ENCODE measurements at places on chromosomes 2 and 18.

- DNase-seq: no peak
These were observed 67.4 kb downstream of the KLHL29 start for GRCh38 chr2:23452372-23452771.

DNA sequence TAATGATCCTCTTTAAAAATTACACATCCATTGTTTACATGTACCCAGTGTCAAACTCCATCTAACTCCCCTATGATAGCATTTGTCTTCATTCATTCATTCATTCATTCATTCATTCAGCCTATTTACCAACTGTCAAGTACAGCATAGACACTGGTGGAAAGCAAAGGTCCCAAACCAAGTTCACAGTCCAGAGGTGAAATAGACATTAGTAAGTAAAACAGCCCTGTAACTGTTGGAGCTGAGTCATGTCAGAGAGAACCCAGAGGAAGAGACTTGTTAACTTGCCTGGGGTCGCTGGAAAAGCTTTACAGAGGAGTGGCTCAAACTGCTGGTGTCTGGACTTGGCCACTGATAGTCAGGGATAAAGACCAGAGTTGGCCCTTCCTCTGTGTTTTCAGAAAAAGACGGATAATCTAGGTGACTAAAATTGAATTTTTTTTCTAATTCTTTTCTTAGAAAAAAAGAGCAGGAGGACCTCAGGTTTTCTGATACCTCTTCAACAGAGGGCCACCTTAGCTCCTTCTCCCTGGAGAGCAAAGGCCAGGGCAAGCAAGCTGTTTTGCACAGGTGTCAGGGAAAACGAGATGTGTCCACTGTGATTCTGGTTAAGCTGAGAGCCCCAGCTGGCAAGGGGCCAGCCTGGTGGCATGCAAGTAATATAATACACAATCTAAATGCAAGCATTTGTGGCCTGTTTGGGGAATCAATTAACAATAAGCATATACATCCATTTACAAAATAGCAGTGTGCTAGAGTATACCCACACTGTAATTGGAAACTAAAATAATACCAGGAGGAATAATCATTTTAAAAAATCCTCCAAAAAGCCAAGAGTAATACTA, 96.7 kb upstream of the SLC14A2 start:
- DNase-seq: peak; percentile 20

GRCh38 chr18:68740966-68741365, 26.1 kb upstream of the TMX3 start:
- no peak for DNase-seq

- DNase-seq: peak; percentile 80
These were observed 18.6 kb upstream of the MRPL19 start for GRCh38 chr2:75627902-75628504.

- DNase-seq: no peak
These were observed 152.3 kb downstream of the USP34 start for GRCh38 chr2:61318553-61318952.

DNA sequence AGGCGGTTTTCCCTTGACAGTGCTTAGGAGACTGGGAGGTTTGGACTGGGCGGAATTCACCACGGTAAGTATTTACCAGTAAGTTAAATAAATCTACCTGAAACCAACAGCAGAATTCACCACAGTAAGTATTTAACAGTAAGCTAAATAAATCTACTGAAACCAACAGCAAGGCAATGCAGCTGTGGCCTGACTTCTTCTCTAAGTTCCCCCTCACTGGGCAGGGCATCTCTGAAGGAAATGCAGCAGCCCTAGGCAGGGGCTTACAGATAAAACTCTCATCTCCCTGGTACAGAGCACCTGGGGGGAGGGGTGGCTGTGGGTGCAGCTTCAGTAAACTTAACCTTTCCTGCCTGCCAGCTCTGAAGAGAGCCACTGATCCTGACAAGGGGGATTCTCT, 432.5 kb upstream of the LRRTM1 start:
- no peak for DNase-seq

DNA sequence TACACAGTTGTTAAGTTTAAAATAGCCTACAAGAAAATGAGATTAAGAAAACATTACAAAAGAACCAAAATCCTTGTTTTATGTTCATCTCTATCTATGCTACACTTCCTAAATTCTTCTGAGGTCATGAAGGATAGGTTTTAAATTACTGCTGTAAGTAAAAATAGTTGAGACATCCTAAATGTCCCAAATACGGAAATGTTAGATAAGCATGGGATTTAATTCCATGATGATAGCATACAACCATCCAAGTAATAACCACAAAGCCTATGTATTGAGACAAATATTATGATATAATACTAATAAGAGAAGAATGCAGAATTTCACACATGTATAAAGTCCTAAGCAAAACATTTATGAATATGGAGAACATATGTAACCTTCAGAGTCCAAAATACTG, 34.1 kb downstream of the PIEZO2 start:
- DNase-seq: no peak

- no peak for DNase-seq
These were observed 78.8 kb upstream of the TTC39C start for GRCh38 chr18:23935804-23936203.

GRCh38 chr2:209141818-209142217, 282.0 kb upstream of the MAP2 start:
- no peak for DNase-seq

DNA sequence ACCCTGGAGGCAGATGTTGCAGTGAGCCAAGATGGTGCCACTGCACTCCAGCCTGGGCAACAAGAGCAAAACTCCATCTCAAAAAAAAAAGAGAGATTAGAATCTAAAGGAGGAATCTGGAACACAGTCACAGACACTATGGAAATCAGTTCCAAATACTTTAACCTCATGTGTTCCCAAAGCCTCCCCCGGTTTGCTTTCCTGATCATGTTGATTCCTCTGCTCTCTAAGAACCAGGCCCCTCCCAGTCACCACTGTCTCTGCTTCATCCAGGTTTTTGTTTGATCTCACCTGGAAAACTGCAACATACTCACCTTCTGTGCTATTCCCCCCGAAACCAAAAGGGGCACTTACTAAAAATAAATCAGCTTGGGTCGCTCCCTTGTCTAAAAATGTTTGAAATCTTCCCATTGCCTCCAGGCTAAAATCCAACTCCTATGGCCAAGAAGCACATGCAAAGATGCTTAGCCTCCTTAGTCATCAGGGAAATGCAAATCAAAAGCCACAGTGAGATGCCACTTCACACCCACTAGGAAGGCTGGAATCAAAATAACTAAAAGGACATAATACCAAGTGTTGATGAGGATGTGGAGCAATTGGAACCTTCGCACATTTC, 6.2 kb upstream of the NEU2 start:
- peak; percentile 29 for DNase-seq

- no peak for DNase-seq
These were observed 249.1 kb downstream of the FAM210A start for GRCh38 chr18:13477147-13477683.

DNA sequence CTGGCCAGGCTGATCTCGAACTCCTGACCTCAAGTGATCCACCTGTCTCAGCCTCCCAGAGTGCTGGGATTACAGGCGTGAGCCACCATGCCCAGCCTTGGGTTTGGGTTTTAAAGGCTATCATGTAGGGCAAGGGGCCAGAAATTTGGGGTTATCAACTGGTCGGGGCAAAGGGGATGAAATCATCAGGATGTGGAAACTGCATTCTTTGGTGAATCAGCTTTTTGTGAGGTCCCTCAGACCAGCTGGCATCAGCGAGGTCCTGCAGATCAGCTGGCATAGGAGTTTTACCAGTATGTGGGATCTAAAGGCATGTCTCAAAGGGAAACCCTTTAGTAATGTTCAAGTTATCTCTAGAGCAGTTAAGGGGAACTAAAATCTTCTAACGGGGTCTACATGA, 6.4 kb upstream of the GEMIN6 start:
- peak; percentile 36 for DNase-seq

DNA sequence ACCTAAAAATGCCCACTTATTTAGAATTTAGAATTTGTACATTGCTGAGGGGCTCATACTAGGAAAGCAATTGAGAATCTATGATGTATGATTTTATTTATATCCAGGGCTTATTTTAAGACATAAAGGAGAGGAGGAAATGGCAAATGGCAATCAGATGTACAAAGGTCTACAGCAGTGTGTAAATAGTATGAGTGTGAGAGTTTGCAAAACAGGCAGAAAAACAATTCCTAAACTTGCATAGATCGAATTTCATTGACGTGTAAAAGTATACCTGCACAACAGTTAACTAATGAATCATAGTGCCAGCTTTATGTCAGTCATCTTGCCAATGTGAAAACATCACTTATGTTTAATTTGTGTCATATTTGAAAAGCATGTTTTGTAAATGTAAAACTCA, 718.7 kb upstream of the GCFC2 start:
- DNase-seq: no peak

- DNase-seq: no peak
These were observed 234.7 kb downstream of the ATAD2B start for GRCh38 chr2:23692263-23692662.

GRCh38 chr2:69750246-69750645, 8.3 kb downstream of the ANXA4 start:
- no peak for DNase-seq

DNA sequence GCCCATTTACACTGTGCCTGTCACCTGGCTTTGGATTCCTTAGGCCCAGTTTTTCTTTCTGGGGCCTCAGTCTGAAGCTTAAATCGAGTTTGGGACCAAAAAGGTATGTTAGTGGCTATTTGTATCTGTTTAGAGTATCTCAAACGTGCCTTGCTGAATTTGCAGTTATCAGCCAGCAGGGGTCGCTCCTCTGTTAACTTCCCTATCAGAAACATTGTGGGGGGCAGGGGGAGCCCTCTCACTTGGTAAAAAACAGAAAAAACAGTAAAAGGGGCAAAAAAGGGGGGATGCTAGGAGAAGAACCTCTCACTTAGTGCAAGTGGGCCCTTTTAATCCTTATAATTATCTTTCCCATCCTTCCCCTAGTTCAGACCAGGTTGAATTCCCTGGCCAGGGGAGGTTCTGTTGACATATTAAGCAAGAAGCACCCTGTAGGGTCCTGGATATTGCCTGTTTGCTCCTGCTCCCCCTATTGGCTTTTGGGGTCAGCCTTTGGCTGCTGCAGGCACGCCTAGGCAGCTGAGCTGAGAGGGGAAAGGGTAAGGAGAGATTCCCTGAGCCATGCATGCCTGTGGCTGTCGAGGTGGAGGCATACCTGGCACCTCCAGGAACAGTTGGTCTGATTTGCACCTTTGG, 8.8 kb upstream of the IFIH1 start:
- no peak for DNase-seq

DNA sequence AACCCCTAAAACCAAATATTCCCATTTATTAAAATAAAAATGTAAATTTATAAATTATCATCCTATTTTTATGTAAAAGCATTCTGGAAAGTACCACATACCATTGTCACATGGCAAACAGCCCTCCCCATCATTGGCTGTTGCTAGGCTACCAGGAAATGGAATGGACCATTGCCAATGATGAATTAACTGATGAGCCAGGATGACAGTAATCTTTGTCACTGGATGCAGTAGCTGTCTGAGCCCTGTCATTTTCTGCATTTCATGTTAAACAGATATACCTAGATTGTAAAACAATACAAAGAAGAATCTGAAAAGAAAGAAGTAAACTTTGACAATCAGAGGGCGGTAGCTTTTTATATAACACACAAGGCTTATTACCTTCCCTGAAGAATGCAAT, 641.4 kb downstream of the BCL11A start:
- no peak for DNase-seq

- peak; percentile 19 for DNase-seq
These were observed 73.0 kb upstream of the TMEM17 start for GRCh38 chr2:62578803-62579640.

DNA sequence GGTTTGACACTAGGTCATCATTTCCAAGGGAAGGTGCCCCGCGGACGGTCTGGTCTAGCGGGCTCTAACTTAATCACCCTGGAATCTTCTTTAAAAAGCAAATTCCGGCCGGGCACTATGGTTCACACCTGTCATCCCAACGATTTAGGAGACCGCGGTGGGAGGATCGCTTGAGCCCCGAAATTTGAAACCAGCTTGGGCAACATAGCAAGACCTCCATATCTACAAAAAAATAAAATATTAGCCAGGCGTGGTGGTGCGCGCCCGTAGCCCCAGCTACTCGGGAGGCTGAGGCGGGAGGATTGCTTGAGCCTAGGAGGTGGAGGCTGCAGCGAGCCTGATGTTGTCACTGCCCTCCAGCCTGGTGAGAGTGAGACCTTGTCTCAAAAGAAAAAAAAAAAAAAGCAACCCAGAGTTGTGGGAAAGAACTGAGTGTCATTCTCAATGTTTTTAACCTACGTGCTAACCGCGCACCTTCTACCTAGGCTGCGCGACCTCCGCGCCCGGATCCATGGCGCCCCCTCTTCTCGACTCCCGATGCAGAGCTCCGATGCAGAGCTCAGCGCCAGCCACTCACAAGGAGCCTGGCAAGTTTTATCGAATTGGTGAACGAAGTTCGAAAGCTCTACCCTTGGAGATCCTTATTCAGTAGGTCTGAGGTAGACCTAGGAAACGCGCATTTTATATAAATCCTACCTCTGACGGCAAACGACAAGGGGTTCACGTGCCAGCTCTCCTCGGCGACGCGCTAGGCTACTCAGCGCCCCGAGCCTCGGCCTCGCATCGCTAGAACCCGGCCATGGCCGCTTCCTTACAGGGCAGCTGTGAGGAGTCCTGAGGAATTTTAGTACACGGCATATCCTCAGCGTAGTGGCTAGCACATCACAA, 888 bp upstream of the TWSG1 start:
- DNase-seq: no peak

GRCh38 chr2:135916207-135916606, 40.0 kb upstream of the MCM6 start:
- no peak for DNase-seq

DNA sequence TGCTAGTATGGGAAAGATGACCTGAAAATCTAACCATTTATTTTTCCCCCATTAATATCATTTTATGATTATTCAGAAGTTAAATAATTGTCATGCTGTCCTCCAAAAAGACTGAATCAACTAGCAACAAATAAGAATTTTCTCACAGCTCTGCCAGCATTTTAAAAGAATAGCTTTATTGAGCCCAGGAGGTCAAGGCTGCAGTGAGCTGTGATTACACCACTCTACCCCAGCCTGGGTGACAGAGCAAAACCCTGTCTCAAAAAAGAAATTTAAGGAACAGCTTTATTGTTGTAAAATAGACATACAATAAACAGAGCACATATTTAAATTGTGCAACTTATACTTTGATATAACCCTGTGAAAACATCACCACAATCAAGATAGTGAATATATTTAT, 24.8 kb upstream of the IL1A start:
- no peak for DNase-seq

- DNase-seq: no peak
These were observed 54.0 kb downstream of the EPAS1 start for GRCh38 chr2:46351098-46351749.

GRCh38 chr2:221245045-221245444, 327.1 kb downstream of the EPHA4 start:
- DNase-seq: no peak
